ENCODE measurements at places on chromosomes 1 and 21.

DNA sequence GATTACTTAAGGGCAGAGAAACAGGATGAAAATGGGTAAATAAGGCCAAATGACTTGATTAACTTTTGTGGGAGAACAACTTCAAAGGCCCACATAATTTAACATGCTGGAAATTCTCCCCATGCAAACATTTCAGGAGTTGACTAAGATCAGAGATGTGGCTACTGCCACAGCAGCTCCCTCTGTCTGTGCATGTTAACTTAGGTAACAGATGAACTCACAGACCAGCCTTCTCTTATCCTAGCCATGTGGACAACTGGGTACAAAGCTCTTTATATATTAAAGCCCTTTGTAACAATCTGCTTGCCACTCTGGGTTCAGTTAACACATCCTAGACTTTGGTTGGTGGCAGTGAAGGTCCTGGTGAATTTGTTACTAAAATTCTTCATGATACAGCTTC is 33.2 kb downstream of the BEND5 start:
- H3K27ac ChIP-seq = no peak overlapping the region
- H3K36me3 ChIP-seq = no peaks in the 10 kb centered on the region
- H3K4me1 ChIP-seq = no peaks in the 10 kb centered on the region
- no peak overlapping the region for H3K4me3 ChIP-seq

DNA sequence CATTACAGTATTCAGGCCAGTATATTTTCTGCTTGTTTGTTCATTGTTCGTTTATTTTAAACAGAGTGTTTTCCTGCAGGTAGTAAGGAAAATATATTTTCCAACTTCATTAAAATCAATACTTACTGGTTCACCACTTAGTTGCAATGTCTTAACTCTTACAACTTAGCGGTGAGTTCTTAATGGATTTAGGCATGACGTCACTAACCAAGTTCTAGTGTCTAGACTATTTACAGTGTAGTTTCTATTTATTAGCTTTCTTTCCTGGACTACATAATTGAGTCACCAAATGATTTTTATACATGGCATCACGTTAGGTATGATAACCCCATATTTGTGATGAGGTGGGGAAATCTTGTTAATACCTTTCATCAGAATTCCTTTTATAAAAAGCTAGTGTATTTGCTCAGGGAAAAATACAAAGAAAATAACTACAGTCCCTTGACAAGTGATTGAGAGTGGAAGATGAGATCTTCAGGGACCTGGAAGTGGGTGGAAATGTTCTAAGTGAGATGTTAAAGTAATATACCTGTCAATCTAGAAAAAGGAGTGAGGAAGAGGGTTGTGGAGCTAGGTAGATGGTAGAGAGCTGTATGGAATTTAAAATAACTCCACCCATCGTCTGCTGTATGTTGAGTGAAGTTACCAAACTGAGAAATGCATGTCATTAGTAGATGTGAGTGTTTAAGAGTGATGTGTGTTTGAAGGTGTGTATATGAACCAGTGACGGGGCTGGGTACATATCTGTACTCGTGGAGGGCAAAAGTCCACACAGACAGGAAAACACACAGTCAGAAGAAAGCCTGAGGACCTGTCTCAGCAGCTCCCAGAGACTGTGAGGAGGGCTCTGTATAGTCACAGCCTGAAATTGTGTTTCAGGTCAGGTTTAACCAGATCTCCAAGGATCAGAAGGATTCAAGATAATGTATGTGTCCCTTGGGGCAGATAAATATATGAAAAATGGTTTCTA is 197.6 kb upstream of the ADAMTS5 start:
- H3K27ac ChIP-seq = no peak overlapping the region
- DNase-seq = no peak
- no peak overlapping the region for H3K4me3 ChIP-seq
- no peaks in the 10 kb centered on the region for H3K27me3 ChIP-seq
- no peaks in the 10 kb centered on the region for H3K4me1 ChIP-seq

DNA sequence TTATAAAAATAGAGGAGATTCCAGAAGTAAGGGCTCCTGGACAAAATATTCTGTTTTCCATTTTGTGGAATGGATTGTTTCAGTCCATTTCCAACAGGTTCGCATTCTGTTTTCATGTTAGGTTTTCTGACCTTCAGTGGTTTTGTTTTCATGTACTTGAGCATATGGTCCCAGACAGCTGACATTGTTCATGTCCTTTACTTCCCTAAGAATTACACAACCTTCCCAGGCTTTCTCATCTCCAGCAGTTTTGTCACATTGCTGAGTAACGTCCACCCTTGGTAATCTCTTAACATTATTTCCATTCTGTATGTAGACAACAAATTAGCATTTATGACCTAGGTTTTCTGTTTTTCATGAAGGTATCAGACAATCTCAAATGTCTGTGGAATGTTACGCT is 21.0 kb upstream of the ERRFI1 start:
- H3K4me3 ChIP-seq = no peak overlapping the region
- peaks cover 13% of the 10 kb centered on the region for H3K36me3 ChIP-seq
- H3K4me1 ChIP-seq = peaks cover 22% of the 10 kb centered on the region
- H3K27ac ChIP-seq = peak overlapping the region; percentile 98

GRCh38 chr21:44818640-44819011 is 764 bp upstream of the SUMO3 start:
- DNase-seq = no peak
- H3K27me3 ChIP-seq = peaks cover 10% of the 10 kb centered on the region
- no peaks in the 10 kb centered on the region for H3K4me1 ChIP-seq
- peaks cover 10% of the 10 kb centered on the region for H3K36me3 ChIP-seq
- peak overlapping the region; percentile 81 for H3K4me3 ChIP-seq

DNA sequence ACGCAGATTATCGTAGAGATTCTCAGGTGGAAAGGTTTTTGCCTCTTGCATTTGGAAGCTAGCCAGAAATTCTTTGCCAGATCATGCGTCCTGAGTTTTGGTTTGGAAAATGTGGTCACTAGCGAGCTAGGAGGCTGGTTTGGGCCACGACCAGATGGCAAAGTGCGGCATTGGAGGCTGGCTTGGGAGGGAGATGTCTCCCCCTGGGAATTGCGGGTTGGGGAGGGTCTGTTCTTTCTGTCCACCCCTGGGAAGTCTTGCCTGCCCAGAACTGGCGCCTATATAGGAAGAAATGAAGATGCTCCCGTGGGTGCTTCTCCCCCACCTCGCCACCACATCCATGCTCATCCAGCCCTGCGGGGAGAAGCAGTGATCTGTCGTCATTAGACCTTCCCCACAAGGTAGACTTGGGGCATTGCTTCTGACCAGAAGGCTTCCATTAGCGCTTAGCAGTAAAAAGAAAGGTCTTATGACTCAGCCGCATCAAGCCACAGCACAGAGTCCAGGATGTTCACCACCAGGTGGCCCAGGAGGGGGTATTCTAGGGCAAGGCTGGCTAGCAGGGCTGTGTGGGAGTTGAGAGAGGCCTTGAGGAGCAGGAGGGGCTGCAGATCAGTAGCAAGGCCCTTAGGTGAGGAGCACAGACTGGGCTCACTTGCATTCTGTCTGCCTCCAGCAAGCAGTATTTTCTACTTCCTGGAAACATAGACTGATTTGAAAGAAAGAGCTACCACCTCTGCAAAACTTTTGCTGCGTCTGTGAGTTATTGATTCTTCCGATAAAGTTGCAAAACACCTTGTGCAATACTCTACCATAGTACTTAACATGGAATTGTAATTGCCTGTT is 1.5 kb upstream of the PTP4A2 start:
- H3K4me1 ChIP-seq = peaks cover 43% of the 10 kb centered on the region
- H3K27me3 ChIP-seq = no peaks in the 10 kb centered on the region
- peak overlapping the region; percentile 99 for H3K27ac ChIP-seq
- peak overlapping the region; percentile 96 for H3K4me3 ChIP-seq
- H3K36me3 ChIP-seq = peaks cover 59% of the 10 kb centered on the region

All from Calu3 (cell line).